ENCODE measurements at places on chromosomes 11 and 22.
A peak's percentile ranks its signal among the peaks of the same experiment; 100 is the strongest.

DNA sequence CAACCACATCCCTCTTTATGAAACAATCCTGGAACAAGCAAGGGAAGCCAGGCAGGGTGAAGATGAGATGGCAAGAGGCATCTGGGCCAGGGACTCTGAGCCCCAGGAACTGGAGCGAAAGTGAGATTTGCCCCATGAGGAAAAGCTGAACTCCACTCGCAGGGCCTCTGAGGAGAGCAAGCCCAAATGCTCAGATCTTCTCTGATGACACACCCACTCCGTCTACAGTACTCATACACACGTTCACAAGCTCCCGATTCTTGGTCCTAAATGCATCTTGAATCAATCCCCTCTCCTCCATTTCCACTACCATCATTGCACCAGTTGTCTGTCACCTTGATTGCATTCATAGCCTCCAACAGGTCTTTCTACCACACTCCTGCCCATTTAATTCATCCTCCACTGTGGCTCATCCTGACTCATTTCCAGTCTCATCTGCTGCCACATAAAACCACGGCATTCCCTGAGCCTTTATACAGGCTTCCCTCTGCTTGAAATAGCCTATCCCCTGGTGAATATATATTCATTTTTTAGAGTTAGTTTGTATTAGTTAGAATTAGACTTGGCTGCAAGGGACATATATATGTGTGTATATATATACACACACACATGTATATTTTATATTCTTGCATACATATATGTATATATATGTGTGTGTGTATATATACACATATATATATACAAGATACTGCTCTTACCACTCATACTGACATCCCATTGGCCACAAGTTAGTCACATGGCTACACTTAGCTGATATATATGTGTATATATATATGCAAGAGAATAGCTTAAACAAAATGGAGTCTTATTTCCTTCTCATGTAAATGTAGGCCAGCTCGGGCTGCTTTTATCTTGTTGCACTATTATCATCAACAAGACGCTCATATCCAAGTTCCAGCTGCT, 1.4 kb upstream of the APOA5 start:
- no peak for DNase-seq

- no peak for DNase-seq
These were observed 78.7 kb upstream of the PPARA start for GRCh38 chr22:46071451-46072109.

GRCh38 chr11:13334034-13334786, 56.6 kb downstream of the BMAL1 start:
- no peak for DNase-seq

DNA sequence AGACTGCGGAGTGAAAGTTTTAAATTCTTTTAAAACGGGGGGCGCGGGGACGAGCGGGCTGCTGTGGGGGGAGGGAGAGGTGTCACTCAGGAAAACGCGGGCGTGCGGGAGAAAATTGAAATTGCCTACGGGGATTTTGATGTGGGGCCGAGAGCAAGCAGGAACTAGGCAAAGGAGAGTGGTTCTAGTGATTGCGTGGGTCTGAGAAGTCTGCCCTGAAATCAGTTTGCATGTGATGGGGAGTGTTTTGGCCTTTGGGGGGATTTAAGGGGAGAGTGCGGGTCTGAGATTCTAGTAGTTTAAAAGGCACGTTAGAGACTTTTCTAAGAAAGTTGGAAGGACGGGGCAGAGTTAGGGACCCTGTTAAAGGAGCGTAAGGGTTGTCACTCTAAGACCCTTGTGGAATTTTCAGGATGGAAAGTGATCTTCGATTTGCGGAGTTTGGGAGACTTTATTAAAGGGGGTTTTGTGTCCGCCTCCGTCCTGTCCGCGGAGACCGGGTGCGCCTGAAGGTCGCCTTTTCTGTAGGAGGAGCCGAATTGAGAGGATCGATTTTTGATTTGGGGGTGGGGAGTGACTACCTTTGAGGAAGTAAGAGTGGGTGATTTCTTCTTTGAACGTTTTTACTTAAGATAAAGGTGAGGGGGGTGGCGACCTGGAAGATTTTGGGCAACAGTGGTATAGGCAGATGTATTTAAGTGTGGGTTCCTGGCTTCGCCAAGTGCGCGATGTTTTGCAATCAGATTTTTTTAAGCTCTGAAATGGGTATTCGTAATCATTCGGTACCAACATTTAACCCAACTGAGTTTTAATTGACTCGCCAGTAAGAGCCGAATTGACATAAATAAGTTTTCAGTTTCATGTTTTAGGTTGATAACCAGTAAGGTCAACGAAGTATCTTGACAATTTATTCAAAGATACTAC, 1.1 kb downstream of the EED start:
- DNase-seq = no peak

DNA sequence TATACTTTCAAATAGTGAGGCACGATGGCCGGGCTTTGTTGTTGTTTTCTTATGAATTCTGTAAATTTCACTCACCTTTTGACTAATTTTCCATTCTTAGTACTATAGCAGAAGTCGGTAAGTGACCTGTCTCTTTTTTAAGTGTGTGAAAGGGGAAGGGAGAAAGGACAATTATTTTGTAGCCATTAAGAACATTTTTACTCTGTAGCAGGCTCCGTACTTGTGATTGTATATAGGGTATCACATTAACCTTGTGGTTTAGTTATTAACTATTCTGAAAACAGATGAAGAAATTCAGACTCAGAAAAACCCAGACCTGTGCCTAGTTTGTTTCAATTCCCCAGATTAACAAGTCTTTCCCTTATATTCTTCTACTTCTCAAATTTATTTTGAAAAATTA, 78.7 kb downstream of the CASP12 start:
- DNase-seq = no peak

GRCh38 chr11:70568035-70568813, 169.9 kb downstream of the CTTN start:
- DNase-seq = peak; percentile 53

DNA sequence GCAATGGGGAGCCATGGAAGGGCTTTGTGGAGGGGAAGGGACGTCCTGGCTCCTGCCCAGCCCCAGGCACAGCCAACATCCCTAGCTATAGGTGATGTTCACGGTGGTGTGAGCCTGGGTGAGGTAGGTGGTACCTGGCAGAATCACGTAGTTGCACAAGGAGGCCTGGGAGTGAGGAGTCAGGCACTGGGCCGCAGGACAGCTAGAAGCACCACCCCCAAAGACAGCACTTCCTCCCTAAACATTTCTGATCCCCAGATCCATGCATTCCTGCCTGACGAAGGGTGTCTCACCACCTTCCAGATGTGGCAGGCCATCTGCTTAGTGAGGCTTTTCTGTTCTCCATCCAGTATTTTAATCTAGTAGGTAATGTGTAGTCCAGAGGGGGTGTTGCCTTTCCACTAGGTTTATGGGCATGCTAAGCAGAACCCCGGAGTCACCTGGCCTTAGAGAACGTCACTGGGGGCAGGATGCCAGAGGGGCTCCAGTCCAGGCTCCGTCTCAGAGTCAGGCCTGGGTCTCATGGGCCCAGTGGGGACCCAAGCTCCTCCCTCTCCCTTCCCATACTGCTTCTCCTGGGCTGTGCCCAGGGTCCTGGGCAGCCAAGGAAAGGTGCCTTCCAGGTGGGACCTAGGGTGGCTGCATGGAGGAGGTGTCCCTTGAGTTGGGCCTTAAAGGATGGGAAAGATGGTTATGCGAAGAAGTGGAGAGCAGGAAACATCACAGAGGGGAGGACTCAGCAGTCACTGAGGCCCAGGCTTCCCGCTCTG, 56.2 kb downstream of the OTOG start:
- DNase-seq = no peak

DNA sequence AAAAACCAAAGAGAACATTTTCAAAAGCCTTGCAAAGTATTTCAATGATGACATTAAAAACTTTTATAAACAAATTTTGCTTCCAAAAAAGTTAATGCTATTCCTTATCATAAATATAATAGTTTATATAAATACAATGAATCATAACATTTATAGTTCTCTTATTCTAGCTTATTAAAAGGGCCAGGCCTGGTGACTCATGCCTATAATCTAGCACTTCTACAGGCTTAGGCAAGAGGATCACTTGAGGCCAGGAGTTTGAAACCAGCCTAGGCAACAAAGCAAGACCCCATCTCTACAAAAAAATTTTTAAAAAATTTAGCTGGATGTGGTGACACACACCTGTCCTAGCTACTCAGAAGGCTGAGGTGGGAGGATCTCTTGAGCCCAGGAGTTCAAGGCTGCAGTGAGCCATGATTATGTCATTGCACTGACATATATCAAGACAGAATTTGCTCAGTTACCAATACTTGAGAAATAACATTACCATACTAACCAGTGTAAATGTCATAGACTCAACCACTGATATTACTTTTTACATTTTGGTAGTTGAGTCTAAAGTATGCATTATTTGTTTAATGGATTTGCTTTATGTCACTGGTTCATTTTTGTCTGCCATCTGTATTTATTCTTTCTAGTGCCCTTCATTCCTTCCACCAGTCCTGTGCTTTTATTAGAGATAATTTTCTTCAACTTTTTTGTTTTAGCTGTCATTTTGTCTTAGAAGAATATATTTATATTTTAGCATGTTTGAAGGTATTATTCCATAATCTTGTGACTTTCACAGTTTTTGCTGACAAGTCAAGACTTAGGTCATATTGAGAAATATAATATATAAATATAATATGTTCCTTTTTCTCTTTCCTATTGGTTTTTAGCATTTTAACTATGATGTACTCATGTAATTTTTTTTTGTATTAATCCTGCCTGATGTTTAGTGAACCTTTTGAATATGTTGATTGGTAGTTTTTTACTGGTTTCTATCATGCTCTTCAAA, 56.2 kb downstream of the CYP2R1 start:
- no peak for DNase-seq

DNA sequence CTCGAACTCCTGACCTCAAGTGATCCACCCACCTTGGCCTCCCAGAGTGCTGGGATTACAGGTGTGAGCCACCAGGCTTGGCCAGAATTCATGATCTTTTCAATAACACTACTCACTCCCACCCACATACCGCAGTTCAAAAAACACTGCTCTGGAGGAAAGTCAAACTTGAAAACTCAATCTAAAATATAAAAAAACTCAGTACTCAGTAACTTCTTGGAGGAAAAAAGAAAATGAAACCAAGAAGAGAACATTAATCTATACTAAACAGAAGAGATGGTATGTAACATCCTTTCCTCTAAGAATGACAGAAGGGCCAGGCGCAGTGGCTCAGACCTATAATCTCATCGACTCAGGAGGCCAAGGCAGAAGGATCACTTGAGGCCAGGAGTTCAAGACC, 58.3 kb downstream of the MRTFA start:
- DNase-seq = no peak

- DNase-seq = no peak
These were observed 166.5 kb downstream of the UVRAG start for GRCh38 chr11:75981546-75981945.

GRCh38 chr11:59053387-59053786, 32.7 kb upstream of the GLYATL1B start:
- DNase-seq = peak; percentile 1

DNA sequence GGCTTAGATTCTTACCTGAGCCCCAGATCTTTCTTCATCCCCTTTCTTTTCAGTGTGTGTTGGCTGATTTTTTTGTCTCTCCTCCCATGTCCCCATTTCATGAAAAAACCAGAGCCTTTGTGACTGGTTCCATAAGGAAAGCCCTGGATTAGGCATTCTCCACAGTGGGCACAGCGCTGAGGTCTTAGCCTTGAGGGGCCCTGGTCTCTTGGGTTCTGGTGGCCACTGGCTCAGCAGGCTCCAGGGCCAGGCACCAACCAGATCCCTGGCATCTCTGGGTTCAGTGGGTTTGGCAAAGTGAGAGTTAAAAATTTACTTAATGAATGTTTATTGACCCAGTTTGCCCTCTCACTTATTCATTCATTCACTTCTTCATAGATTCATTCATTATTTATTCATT, 49.5 kb upstream of the ACCSL start:
- no peak for DNase-seq

DNA sequence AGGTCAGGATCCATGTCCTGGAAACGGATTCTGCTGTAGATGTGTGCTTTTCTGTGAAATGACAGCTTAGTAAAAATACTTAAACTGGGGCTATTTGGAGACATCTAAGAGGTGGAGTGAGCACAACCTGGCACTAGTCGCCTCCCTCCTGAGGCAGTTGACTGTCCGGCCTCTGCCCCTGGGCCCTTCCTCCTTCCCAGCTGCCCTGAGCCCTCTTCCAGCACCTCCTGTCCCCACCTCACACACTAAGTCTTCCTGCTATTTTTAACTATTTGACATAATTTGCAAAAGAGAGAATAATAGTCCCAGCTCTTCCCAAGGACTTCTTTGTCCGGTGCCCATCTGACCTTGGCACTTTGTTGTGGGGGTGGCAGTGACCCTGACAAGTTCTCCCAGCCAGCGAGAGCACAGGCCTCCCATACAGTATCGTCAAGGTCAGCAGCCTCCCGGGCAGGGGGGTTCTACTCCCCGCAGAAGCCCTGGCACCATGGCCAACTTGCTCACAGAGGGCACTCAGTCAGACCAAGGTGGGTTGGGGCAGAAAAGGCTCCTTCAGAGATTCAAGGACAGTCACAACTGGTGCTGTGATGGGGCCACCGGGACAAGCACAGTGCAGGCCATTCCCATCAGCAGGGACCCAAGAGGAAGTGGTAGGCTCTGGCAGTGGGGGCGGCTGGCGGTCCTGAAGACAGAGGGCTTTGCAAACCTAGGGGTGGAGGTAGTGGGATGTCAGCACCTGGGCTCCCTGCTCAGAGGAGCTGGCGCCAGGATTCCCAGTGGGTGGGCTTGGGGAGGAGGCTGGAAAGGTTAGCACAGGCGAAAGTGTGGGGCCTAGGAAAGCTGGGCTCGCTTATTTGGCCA, 5.5 kb upstream of the NEAT1 start:
- DNase-seq = no peak

GRCh38 chr11:93718057-93718563, 23.2 kb downstream of the TAF1D start:
- DNase-seq = no peak

- no peak for DNase-seq
These were observed 50.2 kb upstream of the PLET1 start for GRCh38 chr11:112310848-112311247.

- no peak for DNase-seq
These were observed 2.4 kb downstream of the GRK3 start for GRCh38 chr22:25566898-25567235.

DNA sequence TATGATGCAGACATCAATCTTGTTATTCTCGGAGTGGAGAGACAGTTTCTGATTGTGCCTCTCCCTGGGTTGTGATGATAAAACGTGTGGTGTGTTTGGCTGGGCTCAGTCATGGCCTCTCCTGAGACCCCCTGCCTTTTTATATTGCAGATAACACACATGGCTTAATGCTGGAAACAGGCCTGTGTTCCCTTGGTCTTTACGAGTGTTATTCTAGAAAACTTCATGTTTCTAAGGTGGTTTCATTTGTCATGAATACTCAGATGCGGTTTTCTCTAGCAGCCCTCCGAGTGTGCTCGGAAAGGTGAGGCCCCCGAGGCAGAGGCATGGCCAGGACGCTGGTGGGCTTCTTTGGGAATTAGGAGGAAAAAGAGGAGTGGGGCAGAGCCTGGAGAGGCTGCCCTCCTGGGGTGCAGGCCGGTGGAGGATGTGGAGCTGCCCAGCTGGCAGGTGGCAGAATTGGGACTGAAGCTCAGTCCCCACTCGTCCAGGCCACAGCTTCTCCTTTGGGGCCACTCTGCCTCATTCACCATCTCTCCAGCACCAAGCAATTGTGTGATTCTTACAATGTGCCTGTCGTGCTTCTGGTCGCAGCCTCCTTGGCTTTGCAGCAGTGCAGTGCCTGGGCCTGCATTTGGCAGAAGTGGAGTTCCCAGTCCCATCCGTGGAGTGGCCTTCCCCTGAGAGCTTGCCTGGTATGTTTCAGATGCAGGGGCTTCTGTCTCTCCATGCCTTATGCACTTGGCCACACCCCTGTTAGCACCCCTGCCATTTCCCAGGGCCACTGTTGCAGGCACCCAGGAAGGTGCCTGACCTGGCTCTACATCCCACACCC, 309.6 kb downstream of the TBC1D22A start:
- no peak for DNase-seq

All from NCI-H2227 treated with DMSO at 0.1 percent for 48 hours (cell line).